ENCODE measurements at places on chromosomes 16 and 17.

GRCh38 chr16:59510008-59510424 lies 775.9 kb upstream of the GOT2 start:
- no peak for DNase-seq

DNA sequence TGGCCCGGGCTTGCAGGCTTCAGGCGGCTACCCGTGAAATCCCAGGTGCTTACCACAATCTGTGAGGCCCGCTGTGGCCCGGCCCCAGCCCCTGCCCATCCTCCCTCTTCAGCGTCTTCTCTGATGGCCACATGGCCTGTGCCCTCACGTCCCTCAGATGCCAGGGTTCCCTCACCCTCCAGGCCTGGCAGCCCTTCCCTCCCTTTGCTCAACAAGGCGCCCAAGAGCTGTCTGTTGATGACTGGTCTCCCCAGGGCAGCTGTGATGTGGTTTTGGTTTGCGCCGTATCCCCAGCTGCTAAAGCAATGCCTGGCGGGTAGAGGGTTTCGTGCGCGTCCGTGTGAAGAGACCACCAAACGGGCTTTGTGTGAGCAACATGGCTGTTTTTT lies 35.1 kb downstream of the PMM2 start:
- DNase-seq: no peak

DNA sequence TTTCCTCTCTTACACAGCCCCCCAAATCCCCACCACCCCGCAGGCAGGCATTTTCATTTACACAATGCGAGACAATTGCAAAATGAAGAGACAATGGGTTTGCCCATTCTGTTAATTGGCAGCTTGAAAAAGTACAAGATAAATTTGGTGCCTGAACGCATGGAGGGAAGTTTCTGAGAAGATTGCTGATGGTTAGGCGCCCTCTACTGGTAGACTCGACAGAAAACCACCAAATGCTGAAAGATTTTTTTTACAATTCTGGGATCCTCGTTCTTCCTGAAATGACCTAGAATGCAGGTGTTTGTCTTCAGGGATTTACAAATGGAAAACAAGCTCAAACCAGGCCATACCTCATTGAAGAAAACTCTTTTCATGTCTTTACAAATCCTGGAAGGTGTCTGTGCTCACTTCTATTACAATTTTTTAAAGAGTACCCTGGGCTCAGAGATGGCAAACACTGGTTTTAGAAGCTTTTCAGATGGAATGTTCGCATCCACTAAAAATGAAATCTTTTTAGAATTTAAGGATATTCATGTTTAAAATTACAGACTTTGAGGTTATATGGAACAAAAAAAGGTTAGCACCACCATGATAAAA lies 338.5 kb downstream of the PMP22 start:
- DNase-seq: no peak

DNA sequence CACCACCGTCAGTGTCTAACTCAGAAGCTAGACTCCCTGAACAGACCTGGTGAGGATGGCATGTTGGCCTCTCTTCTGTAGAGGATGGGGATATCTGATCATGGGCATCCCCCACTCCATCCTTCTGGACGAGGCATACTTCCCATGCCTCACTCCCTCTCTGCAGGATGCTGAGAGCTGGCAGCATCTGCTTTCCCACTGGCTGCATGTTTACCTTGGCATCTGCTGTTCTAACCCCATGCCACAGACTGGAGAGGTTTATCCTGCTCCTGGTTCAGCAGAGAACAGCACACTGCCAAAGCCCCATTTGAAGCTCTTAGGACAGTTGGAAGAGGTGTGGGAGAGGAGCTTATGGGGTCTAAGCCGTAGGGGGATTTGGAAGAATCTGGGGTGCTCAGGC lies 46.0 kb downstream of the YPEL2 start:
- DNase-seq: no peak

DNA sequence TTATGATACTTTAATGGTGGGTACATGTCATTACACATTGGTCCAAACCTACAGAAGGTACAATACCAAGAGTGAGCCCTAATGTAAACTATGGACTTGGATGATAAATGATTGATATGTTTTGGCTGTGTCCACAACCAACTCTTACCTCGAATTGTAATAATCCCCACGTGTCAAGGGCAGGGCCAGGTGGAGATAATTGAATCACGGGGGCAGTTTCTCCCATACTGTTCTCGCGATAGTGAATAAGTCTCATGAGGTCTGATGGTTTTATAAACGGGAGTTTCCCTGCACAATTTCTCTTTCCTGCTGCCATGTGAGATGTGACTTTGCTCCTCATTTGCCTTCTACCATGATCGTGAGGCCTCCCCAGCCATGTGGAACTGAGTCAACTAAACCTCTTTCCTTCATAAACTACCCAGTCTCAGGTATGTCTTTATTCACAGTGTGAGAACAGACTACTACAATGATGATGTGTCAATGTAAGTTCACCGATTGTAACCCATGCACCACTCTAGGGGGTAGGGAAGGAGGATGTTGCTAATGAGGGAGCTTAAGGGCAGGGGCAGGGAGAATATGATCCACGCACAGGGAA lies 7.0 kb upstream of the METTL22 start:
- no peak for DNase-seq

Measured in stimulated activated CD8-positive, alpha-beta memory T cell treated with anti-CD3 and anti-CD28 coated beads, Interleukin-15, amount 100 ng/mL, for 4 hours (primary cell).